Stimulated activated CD4-positive, alpha-beta T cell treated with anti-CD3 and anti-CD28 coated beads, Interleukin-2, amount 100 ng/mL, for 48 hours (primary cell): ENCODE measurements at places on chromosomes 7 and 10.

DNA sequence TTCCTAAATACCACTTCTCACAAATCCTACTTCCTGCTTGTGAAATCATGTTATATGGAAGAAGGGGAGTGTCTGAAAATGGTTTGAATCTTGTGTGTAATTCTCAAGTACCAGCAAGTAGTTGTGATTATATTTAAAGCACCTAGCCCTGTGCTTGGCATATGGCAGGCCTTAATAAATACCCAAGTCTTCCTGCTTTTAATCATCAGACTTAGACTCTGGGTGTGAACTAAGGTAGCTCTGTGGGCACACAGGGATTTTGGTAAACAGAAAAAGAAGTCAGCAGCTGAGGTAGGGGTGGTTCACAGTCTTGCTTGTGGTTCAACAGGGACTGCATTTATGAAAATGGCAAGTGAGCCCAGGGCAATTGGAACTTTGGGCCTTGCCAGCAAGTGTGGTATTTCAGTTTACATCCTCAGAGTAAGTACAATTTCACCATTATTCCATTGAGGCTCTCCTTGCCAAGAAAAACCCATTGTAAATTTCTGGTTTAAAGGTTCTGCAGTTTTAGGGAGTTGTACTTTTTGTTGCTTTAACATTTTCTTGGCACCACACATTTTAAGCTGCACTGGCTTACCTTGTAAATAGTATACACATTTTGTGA lies 215.5 kb downstream of the AUTS2 start:
- no peak for DNase-seq

DNA sequence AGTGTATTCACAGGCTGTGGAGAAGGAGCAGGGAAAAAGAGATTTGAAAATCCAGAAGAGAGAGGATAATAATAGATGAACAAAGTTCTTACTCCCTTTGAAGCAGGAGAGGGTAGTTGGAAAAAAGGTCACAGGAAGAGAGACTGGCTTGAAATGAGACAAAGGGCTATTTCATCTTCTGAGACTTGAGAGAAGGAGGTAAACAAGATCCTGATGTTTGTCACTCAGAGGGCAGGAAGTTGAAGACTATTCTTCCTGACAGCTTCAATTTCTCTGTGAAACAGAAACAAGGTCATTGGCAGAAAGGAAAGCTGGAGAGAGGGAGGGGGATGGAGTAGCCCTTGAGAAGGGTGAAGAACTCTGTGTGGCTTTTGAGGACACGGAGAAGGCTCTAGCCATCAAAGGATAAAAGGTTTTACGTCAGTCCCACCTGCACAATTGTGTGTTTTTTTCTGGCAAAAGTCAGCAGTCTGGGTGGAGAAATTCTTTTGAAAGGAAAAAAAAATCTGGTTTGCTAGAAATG lies 216.1 kb upstream of the STEAP4 start:
- DNase-seq, result no peak

DNA sequence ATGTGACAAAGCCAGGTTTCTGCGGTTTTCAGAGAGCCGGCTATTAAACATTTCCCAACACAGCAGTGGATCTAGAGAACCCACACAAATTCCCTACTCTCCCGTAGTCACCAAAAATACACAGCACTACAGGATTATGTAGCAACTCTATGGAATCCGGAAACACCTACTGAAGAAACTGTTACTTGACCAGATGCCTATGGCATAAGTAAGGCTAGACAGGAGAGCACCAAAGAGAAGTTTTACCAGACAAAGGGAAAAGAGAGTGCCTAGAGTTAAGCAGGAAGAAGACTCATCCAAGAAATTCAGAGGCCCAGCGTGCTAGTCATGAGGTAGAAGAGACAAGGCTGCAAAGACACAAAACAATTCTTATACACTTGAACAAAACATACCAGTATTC lies 321.1 kb downstream of the PARD3 start:
- DNase-seq, result no peak

DNA sequence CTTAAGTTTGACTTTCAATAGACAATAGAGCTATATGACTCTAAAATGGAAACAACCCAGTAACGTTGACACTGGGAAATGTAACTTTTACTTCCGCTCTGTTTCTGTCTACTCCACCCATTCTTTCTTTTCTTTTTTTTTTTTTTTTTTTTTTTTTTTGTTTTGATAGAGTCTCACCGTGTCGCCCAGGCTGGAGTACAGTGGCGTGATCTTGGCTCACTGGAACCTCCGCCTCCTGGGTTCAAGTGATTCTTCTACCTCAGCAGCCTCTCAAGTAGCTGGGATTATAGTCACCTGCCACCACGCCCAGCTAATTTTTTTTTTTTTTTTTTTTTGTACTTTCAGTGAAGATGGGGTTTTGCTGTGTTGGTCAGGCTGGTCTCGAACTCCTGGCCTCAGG lies 13.9 kb downstream of the PRSS2 start:
- DNase-seq, result no peak

DNA sequence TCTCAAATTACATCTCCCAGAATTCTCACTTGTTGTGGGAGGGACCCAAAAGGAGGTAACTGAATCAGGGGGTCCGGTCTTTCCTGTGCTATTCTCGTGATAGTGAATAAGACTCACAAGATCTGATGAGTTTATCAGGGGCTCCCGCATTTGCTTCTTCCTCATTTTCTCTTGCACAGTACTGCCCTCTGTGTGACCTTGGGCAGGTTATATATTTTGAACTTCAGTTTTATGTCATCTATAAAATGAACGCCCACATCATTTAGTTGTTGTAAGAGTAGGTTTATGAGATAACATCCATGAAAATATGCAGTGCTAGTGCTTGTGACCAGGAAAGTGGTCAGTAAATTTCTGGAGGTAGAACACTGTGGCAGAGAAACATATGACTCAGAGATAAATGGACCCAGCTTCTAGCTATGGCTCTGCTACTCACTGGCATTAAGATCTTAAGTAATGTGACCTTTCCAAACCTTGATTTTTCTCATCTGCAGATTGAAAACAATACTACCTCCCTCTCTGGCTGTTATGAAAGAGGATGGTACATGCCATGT lies 44.3 kb downstream of the SCRN1 start:
- DNase-seq, result no peak

GRCh38 chr7:106568680-106569499 lies 92.1 kb downstream of the CCDC71L start:
- DNase-seq, result no peak
